CD4-positive, alpha-beta T cell treated with Interleukin-17A for 4 hours (primary cell): ENCODE measurements at places on chromosomes 6 and 20.
A peak's percentile ranks its signal among the peaks of the same experiment; 100 is the strongest.

- no peak for DNase-seq
Observed at GRCh38 chr6:169029861-169030260, 223.8 kb downstream of the THBS2 start.

DNA sequence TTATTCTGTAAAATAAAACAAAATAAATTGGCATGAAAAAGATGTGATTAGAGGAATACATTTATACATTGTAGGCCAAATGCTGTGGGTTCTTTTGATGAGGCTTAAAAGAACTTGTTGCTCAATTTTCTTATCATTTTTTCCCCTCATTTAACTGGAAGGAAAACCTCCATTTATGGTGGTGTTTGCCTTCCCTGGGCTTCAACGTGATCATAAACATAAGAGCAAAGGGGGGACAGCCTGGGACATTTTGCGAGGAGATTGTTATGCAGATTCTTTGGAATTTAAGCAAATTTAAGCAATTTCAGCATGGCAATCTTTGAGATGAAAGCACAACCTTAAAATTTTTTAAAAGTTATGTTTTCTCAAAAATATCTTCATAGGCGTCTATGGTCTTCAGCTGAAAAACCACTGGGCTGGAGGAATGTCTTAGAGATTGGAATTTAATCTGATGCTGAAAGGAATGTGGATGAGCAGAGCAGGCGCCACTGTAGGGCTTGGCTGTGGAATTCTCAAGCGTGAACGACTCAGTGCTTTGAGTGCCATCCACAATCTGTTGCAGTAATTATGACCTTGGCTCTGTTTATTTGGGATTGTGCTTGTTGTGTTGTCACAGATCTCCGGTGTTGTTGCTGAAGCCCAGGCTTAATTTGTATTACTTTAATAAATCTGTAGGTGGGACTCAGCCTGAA lies 149.4 kb upstream of the MLIP start:
- DNase-seq = no peak

DNA sequence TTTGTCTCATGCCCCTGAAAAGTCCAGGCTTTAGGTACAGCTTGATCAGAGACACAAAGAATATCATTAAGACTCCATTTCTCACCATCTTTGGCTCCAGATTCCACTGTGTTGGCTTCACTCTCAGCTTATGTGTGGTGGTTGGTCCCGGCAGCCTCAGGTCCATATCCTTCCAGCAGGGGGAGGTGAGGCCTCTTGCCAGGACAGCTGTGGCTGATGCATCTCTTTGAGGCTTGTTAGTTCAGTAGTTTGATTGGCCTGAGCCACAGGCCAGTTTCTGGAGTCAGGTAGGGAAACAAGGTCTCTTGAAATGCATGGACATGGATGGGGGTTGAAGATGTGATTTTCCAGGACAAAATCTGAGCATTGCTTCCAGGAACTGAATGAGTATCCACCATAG lies 62.4 kb downstream of the JAG1 start:
- no peak for DNase-seq

DNA sequence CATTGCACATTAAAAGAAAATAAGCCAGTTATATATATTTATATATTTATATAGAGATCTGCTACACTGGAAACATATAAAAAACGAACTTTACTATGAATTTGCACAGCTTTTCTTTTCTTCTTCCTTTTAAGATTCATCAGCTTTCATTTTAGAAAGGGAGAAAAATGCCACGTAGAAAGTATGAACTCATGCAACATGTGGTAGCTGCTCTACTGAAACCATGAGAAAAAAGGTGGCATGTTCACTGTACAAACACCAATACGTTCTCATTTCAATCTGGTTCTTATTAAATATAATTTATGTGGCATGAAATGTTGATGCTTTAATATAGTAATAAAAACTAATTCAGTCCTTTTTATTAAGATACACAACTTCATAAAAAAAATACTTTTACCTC lies 68.8 kb upstream of the THEMIS start:
- no peak for DNase-seq

DNA sequence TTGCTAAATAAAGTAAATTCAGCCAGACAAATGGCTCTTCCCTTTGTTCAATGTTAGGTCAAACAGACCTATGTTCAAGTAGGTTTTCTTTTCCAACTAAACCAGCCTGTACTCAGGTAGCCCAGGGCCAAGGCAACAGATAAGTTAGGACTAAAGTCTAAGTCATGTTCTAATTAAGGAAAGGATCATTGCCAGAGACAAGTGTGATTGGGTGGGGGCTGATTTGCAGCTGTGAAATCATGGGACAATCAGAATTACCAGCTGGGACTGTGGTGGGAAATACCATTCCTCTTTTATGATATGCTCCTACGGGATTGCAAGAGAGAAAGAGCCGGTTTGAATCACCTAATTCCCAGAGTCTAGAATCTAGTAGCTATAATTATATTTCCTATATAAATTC lies 4.2 kb upstream of the FBXO30 start:
- no peak for DNase-seq

- no peak for DNase-seq
Observed at GRCh38 chr6:247351-247750, 44.9 kb upstream of the DUSP22 start.

DNA sequence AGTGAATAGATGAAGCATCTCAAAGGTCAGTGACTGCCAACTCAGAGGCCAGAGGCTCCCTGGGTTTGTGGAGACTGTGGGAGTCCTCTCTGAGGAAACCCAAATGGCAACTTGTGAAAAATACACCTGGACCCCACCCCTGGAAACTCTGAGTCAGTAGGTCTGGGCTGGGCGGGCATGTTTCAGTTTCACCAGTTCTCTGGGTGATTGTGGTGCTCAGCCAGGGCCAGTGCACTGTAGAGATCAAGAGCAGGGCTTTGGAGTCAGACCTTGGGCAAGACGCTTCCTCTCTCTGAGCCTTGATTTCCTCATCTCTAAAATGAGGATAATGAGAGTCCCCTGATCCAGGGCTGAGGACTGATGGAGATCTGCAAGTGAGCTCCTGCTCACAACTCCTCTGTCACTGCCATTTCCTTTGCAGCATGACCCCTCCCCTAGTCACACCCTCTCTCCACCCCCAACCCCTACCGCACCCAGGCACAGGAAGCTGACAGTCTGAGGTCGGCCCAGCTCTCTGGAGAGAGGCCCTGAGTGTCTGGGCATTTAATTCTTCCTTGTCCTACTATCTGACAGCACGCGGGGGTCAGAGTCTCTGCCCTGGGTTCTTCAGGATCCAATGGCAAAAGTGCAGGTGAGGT lies 5.1 kb downstream of the DEF6 start:
- peak; percentile 92 for DNase-seq

DNA sequence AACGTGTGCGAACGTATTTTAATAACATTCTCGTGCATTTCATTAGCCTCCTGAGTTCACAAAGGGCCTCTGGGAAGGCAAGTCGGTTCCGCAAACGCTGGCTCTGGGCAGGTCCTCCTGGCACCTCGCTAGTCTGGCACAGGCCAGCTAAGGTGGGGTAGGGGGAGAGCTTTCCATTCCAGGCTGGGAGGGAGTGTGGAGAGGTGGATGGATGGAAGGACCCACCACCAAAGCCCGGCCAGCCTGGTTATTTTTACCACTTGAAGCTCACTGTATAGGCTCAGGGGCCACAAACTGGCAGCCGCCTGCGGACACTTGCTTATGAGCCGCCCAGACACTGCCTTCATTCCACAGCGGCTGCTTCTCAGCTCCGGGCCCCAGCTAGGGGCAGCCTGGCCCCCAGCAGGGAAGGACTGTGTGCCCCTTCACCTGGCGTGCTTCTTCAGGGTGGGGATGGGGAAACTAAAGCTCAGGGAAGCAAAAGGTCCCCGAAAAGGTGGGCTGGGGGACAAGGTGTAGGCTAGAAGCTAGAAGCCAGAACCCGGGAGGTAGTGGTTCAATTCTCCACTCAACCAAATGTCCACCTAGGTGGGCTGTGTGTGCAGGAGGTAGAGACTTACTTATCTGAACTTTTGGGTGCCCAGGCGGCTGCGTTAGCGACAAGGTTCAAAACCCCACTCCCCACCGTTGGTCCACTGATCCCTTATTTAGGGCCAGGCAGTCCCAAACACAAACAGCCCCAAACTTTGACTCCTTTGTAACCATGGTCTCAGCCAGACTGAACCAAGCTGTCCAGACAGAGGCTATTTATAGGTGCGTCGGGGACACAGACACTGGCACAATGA lies 1.7 kb downstream of the PMEPA1 start:
- no peak for DNase-seq

- peak; percentile 16 for DNase-seq
Observed at GRCh38 chr20:25309395-25310267, 61.7 kb downstream of the PYGB start.

- no peak for DNase-seq
Observed at GRCh38 chr6:168939796-168940195, 313.9 kb downstream of the THBS2 start.

DNA sequence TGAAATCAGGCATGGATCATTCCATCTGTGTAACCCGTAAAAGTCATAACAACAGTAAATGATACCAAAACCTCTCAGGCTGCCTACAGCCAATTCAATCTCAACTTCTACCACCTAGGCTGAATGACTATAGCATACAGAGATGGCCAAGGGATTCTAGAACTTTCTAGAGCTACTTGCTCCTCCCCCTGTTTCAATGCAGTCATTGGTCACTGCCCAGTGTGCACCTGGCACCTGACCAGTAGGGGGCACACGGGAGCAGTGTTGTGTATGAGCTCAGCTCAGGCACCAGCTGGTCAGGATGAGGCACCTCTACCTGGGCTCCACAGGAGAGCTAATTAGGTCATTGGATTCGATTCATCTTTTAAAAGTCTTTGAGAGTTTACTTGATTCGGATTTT lies 86.2 kb downstream of the PLEKHG1 start:
- peak; percentile 52 for DNase-seq

DNA sequence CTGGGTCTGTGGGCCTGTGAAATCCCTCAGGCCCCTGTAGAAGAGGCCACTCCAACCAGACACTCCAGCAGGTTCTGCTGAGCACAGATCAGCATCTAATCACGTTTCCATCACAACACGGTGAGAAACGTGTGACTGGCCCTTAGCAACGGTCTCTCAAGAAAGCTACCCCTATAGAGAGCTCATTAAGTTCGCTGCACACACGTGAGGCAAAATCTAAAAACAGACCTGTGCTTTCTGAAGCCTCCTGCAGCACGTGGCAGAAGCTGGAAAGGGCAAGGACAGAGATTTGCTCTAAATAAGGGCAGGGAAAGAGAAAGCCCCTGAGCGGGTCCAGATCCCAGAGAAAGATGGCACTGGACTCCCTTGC lies 56.5 kb downstream of the GPR6 start:
- DNase-seq = no peak

DNA sequence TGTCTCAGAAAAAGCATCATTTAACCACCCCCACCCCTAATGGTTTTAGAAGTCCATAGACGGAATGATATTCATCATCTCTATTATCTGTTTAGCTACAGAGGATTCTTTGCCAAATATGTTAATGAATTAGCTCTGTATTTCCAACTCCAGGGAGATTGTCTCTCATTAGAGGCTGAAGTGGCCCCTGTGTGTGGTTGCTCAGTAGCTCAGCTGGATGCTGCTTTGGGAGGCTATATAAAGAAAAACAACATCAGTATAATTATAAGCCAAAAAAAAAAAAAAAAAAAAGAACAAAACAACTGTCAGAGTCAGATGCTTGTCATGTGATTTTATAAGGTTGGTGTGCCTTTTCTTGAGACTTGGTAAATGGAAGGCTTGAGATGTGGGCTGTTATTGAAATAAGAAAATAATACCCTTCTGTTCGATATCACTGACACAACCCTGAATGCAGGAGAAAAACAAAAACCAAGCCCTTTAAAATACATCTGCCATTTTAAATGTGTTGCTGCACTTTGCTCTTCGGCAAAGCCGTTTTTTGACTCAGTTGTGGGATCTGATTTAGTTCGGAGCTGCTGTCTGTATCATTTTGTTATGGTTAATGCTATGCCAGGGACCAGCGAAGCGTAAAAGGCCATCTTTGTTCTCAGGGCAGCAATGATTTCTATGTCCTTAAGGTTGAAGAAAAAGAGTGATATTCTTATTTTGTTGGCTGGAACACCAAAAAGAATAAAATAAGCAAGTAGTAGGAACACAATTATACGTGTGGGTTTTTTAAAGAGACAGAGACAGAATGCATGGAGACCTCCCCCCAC lies 422.6 kb downstream of the QKI start:
- no peak for DNase-seq

- DNase-seq = no peak
Observed at GRCh38 chr6:85936916-85937315, 294.2 kb upstream of the SYNCRIP start.

DNA sequence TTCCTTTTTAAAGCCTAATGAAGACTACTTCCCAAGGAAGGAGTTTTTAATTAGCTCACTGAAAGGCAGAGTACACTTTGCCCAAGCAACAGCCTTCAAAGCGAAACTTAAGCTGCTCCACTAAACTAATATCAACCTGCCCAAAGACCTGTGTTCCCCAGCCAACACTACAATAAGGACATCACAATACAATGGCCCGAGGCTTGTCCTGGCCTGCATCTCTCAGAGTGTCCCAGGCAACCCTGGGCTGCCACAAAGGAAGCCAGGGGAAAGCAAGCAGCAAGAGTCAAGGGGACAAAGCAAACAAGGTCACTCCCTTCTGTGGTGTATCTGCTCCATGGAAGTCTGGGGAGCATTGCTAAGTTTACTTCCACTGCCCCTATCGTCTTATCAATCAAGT lies 52.3 kb downstream of the PIGU start:
- DNase-seq = no peak

DNA sequence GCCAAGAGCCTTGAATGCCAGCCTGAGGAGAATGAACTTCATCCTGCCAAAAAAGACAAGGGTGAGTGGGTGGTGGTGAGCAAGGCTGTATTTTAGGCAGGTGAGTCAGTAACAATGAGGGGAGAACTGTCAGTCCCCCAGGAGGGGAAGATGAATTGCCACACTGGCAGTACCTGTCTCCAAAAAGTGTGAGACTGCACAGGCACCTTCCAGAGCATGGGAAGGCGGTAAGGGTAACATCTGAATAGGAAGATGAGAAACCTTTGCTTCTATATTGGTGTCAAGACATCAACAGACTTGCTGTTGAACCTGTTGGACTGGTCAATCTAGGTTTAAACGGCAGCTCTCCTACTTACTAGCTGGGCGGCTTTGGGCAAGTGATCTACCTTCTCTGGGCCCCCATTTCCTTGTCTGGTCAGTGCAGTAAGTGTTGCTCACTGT lies 30.9 kb downstream of the STK35 start:
- DNase-seq = no peak

- no peak for DNase-seq
Observed at GRCh38 chr6:150194195-150194594, 51.4 kb downstream of the PPP1R14C start.

- DNase-seq = no peak
Observed at GRCh38 chr6:108838101-108838717, 10.0 kb upstream of the ARMC2 start.

GRCh38 chr6:120873125-120873865 lies 461.0 kb downstream of the TBC1D32 start:
- no peak for DNase-seq

- no peak for DNase-seq
Observed at GRCh38 chr20:17807651-17808050, 107.9 kb downstream of the BANF2 start.
